PC-3 (cell line): ENCODE measurements at places on chromosomes 16 and 17. TPM values are rescaled to one million over a fixed set of nuclear protein-coding genes. Genes with fewer than 3 reads are reported as not detected.

The ZNF785 gene
- 4.9 and 5.0 TPM in 2 replicates for total RNA-seq

The COX10 gene
- total RNA-seq: 28.3 and 34.7 TPM in 2 replicates

The HYDIN gene
- 0.12 and 0.69 TPM in 2 replicates for total RNA-seq

The OR3A3 gene
- not detected in 2 replicates for total RNA-seq

The CCL1 gene
- total RNA-seq: not detected in 2 replicates

The CRISPLD2 gene
- total RNA-seq: 2.8 and 3.2 TPM in 2 replicates

The ABCA5 gene
- total RNA-seq: 7.0 and 9.4 TPM in 2 replicates

GRCh38 chr17:13200671-13201070 lies 182.8 kb upstream of the ELAC2 start:
- H3K27me3 ChIP-seq: peaks cover 37% of the 10 kb centered on the region; the same call in 1 of the 2 replicates
- no peak overlapping the region for H3K4me3 ChIP-seq

DNA sequence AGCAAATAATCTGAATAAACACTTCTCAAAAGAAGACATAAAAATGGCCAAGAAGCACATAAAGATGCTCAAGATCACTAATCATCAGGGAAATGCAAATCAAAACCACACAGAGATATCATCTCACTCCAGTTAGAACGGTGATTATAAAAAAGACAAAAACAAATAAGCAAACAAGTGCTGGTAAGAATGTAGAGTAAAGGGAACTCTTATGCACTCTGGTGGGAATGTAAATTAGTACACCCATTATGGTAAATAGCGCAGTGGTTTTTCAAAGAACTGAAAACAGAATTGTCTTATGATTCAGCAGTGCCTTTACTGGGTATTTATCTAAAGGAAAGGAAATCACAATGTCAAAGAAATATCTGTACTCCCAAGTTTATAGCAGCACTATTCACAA lies 343.2 kb downstream of the HAPSTR1 start:
- H3K27ac ChIP-seq: no peak overlapping the region
- DNase-seq: no peak
- no peaks in the 10 kb centered on the region for H3K4me1 ChIP-seq
- no peak overlapping the region for H3K4me3 ChIP-seq

GRCh38 chr17:4969047-4969550 lies 1.5 kb upstream of the SPAG7 start:
- H3K27ac ChIP-seq: peak overlapping the region; percentile 13; the same call in 1 of the 2 replicates
- H3K4me3 ChIP-seq: no peak overlapping the region
- no peaks in the 10 kb centered on the region; the same call in 1 of the 2 replicates for H3K36me3 ChIP-seq
- peak; percentile 31 for DNase-seq
- peaks cover 23% of the 10 kb centered on the region for H3K4me1 ChIP-seq
- H3K27me3 ChIP-seq: no peaks in the 10 kb centered on the region

- DNase-seq: no peak
- no peaks in the 10 kb centered on the region; the same call in 1 of the 2 replicates for H3K4me1 ChIP-seq
- H3K36me3 ChIP-seq: peaks cover 14% of the 10 kb centered on the region
- no peaks in the 10 kb centered on the region for H3K27me3 ChIP-seq
Observed at GRCh38 chr16:84482001-84482891, 22.2 kb downstream of the MEAK7 start.

DNA sequence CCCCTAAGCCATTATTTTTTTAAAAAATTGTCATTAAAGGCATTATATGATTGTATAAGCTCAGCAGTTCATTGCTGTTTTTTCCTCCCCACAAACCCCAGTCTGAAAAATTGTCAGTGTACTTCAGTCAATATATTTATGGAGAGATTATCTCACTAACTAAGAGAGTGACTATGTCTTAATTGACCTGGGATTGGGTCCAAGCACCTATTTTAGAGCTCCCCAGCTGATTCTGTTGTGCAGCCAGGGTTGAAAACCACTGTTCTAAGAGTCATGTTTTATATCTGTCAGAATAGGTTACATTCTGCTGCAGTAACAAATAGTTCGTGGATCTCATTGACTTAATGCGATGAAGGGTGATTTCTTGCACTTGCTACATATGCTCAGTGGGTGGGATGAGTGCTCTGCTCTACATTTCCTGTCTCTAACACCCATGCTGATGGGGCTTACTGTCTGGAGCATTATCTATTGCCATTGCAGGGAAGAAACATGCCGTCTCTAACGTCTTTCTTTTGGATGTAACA lies 171.2 kb upstream of the MPHOSPH6 start:
- H3K27me3 ChIP-seq: peaks cover 7% of the 10 kb centered on the region; the same call in 1 of the 2 replicates
- H3K27ac ChIP-seq: no peak overlapping the region
- H3K36me3 ChIP-seq: no peaks in the 10 kb centered on the region
- H3K4me3 ChIP-seq: no peak overlapping the region

DNA sequence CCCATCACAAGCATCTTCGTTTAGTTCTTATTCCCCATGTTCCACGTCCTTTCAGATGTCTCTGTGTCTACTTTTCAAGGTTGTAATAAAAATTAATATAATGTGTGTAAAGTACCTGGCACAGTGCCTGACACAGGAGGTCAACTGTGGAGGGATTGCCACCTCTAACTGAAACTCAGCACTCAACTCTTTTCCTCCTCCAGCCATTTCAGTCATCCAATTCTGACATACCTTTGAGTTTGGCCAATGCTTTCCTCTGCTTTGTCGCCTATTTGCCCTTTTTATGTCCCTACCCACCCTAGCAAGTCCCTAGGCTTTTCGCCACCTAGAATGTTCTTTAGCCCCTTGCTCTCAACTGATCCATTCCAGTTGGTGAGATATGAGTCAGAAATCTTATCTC lies 1.6 kb downstream of the UBE2Z start:
- peaks cover 37% of the 10 kb centered on the region for H3K4me1 ChIP-seq
- peak overlapping the region; percentile 85 for H3K4me3 ChIP-seq
- peaks cover 42% of the 10 kb centered on the region for H3K36me3 ChIP-seq
- no peak overlapping the region for H3K27ac ChIP-seq
- no peaks in the 10 kb centered on the region for H3K27me3 ChIP-seq

GRCh38 chr16:340370-341091 lies 12.0 kb downstream of the AXIN1 start:
- no peaks in the 10 kb centered on the region for H3K4me1 ChIP-seq
- no peaks in the 10 kb centered on the region for H3K36me3 ChIP-seq
- no peaks in the 10 kb centered on the region for H3K27me3 ChIP-seq
- no peak for DNase-seq
- no peak overlapping the region for H3K4me3 ChIP-seq
- H3K27ac ChIP-seq: no peak overlapping the region

- peak overlapping the region; percentile 93 for H3K27ac ChIP-seq
- H3K36me3 ChIP-seq: peaks cover 1% of the 10 kb centered on the region; the same call in 1 of the 2 replicates
- H3K4me3 ChIP-seq: no peak overlapping the region
- peak; percentile 98 for DNase-seq
- peaks cover 60% of the 10 kb centered on the region for H3K4me1 ChIP-seq
Observed at GRCh38 chr17:57889892-57890856, 40.3 kb upstream of the MRPS23 start.

GRCh38 chr16:86319585-86320236 lies 190.6 kb upstream of the FOXF1 start:
- no peak for DNase-seq
- H3K27ac ChIP-seq: no peak overlapping the region
- H3K4me3 ChIP-seq: no peak overlapping the region
- H3K36me3 ChIP-seq: no peaks in the 10 kb centered on the region
- no peaks in the 10 kb centered on the region for H3K4me1 ChIP-seq

GRCh38 chr16:52584354-52585320 lies 37.7 kb upstream of the TOX3 start:
- no peak overlapping the region for H3K4me3 ChIP-seq
- H3K27ac ChIP-seq: no peak overlapping the region
- H3K36me3 ChIP-seq: no peaks in the 10 kb centered on the region
- no peaks in the 10 kb centered on the region for H3K4me1 ChIP-seq

DNA sequence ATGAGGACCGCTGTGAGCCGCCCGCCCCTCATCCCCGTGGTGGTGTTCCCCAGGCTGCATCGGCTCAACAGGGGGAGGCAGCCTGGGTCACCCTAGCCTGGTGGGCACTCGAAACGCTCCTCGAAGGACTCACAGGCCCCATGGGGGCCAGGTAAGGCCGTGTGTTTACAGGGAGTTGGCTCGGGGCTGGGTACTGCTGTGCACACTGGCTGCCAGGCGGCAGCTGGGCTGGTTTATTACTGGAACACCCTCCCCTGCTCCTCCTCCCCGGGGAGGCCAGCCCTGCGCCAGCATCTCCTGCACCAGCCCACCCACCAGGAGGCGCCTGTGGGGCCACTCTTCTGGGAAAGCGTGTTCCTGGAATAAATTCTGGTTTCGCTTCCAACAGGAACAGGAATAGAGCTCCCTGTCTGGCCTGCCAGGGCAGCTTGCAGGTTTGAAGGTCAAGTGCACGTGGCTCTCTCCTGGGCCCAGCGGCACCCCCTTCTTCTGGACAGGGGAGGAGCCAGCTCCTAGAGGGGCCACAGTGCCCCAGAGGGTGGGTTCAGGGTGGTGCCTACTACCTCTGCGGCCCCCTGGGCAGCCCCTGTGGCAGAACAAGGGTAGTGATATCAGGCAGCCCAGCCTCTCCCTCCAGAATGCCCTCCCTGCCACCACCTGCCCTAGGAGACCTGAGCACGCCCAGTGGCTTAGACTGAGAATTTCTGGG lies 11.3 kb downstream of the MCRIP1 start:
- H3K27ac ChIP-seq: no peak overlapping the region
- no peak overlapping the region for H3K4me3 ChIP-seq
- H3K4me1 ChIP-seq: peaks cover 8% of the 10 kb centered on the region; the same call in 1 of the 2 replicates
- no peaks in the 10 kb centered on the region for H3K27me3 ChIP-seq

DNA sequence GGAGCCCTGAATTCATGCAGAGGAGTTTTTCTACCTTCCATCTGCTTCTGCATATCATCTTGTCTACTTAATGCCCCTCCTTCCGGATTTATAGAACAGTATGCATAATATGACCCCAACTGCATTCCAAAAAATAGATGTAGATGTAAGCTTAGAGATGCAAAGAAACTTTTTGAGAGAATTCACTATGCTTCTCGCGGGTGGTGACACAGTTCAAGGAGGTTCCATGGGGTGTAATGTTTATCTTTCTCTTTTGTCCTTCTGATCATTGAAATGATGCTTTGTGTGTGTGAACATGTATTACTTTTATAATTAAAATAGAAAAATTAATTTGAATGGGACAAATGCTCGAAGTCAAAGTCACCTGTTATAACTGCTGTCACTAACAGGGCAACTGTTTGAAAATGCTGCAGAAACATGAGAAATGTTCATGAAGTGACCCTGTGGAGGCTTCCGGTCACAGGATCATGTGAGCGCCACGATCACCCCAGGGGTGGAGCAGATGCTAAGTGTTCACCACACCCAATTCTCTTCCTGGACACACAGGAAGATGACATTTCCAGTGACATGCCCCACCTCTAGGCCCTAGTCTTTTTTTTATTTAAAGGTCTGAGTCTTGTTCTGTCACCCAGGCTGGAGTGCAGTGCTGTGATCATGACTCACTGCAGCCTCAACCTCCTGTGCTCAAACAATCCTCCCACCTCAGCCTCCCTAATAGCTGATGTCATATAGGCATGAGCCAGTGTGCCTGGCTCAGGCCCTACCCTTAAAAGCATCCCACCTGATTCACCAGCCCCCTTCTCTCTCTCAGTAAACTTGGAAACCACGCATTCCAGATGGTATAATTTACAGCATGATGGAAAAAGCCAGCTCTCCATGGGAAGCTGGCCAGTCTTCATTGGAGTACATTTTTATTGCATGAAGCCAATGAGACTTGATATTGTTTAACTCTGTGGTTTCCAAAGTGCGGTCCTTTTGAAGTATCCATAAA lies 21.0 kb upstream of the AGRP start:
- H3K4me3 ChIP-seq: no peak overlapping the region
- no peaks in the 10 kb centered on the region; the same call in 1 of the 2 replicates for H3K4me1 ChIP-seq
- H3K27me3 ChIP-seq: no peaks in the 10 kb centered on the region

DNA sequence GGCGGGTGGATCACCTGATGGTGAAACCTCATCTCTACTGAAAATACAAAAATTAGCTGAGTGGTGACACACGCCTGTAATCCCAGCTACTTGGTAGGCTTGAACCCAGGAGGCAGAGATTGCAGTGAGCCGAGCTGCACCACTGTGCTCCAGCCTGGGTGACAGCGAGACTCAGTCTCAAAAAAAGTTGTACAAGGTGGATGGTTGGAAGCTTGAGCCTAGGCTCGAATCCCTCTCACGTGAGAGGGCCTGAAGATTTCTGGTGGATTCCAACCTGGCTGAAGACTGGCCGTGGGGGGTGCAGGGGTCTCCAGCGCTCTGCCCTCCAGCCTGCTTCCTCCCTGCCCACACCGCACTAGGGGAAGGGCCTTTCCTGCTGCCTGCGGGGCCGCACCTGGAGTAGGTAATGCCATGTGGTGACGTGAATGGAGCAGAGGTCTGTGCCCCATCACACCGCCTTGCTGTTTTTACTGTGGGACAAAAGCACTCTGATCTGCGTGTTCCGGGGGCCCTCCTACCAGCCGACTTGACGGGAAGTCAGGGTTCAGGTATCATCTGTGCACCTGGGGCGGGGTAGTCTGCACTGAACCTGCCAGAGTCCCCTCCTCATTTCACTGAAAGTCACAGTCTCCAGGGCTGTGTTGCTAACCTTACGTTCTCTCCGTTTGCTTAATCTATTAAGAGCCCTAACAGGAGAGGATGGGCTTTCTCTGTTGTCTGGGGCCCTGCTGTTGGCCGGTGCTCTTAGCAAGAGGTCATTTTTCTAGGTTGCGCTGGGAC lies 4.2 kb downstream of the RPL13 start:
- DNase-seq: no peak
- H3K36me3 ChIP-seq: peaks cover 38% of the 10 kb centered on the region
- H3K4me1 ChIP-seq: peaks cover 37% of the 10 kb centered on the region
- H3K4me3 ChIP-seq: peak overlapping the region; percentile 99; the same call in 1 of the 2 replicates

GRCh38 chr17:50421308-50422051 lies 4.5 kb upstream of the ACSF2 start:
- no peaks in the 10 kb centered on the region for H3K27me3 ChIP-seq
- DNase-seq: no peak
- no peaks in the 10 kb centered on the region for H3K36me3 ChIP-seq
- peak overlapping the region; percentile 44; the same call in 1 of the 2 replicates for H3K4me3 ChIP-seq
- H3K4me1 ChIP-seq: peaks cover 41% of the 10 kb centered on the region
- no peak overlapping the region for H3K27ac ChIP-seq

- no peak for DNase-seq
- no peaks in the 10 kb centered on the region for H3K36me3 ChIP-seq
- no peak overlapping the region for H3K27ac ChIP-seq
- H3K4me1 ChIP-seq: no peaks in the 10 kb centered on the region
- H3K27me3 ChIP-seq: no peaks in the 10 kb centered on the region
Observed at GRCh38 chr17:28372203-28372944, 880 bp downstream of the SARM1 start.
